Spinal cord (tissue), 10 donors: ENCODE measurements at places on chromosomes 7 and 10. TPM values are rescaled to one million over a fixed set of nuclear protein-coding genes. Genes with fewer than 3 reads are reported as not detected.

The RAMP3 gene
- total RNA-seq = 8.9 TPM

The PIK3CG gene
- total RNA-seq = 3.4 TPM

The UBE2D1 gene
- 12.0 TPM for total RNA-seq

The ELFN1 gene
- total RNA-seq = 8.2 TPM

The MOGAT3 gene
- total RNA-seq = not detected

The CTAGE6 gene
- total RNA-seq = 0.94 TPM

The CHRM2 gene
- 5.3 TPM for total RNA-seq

The SVOPL gene
- 1.2 TPM for total RNA-seq

The RPEL1 gene
- total RNA-seq = 0.11 TPM

- no peak for DNase-seq
Observed at GRCh38 chr10:69346776-69347175, 68.5 kb downstream of the HK1 start.

DNA sequence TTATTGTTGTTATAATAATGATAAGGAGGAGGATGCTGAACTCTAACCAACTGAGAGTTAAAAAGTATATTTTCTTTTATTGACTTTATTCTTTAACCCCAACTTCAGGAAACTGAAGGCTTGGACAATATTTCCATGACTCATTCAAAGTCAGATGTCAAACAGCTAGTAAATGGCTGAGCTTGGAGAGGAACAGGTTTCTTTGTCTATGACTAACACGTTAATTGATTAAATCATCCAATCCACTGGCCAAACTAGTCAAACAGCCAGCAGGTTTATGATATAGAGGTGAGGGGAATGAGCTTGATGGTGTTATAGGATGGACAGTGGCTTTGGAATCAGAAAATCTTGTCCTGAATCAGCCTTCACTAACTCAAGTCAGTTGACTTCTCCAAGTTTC, 119.1 kb upstream of the WDR11 start:
- no peak for DNase-seq

DNA sequence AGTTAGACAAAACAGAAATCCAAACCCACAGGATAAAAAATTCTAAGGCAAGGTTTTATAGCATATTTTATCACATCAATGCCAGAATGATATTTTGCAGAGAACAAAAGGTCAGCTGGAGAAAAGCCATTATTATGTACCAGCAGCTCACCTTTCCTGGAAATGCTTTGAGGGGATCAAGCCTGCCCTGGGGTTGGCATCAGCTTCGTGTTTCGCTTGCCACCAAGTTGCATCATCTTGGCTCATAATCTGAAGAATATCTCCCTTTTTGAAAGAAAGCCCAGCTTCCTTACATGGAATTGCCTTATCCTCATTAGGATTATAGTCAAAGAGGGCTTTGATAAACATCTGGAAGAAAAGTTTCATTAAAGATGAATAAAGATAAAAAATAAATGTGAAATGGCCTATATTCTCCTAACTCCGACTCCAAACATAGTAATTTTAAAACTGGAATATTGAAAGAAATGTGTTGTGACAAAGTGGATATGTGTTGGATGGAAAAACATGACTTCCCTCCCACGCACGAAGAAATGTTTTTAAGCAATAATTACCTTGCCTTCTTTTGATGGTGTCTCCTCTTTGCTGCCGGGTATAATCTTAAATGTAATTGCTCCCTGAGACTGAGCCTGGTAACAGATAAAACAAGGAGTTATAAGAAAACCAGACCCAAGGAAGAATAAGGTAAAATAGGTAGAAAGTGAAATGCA, 121.3 kb upstream of the ODAD2 start:
- no peak for DNase-seq

GRCh38 chr7:25310896-25311295, 82.6 kb upstream of the NPVF start:
- no peak for DNase-seq

GRCh38 chr10:88333248-88333630, 249.9 kb downstream of the RNLS start:
- no peak for DNase-seq

- no peak for DNase-seq
Observed at GRCh38 chr7:47584536-47584895, 2.6 kb upstream of the TNS3 start.

DNA sequence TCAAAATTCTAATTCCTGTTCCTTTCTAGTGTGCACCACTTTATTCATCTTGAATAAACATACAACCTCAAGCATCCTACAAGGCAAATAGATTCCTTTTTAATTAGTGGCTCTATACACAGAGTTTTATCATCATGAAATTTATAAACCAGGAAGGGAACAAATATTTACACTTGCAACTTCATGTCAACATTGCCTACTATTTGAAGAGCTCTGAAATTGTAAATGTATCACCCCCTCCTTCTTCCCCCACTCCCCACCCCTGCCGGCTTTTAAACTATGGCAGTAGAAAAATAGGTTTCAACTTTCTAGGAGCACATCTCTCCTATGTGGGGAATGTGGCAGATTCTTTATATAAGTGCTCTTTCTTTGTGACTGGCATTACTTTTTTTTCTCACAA, 49.6 kb downstream of the KAT6B start:
- DNase-seq = no peak

DNA sequence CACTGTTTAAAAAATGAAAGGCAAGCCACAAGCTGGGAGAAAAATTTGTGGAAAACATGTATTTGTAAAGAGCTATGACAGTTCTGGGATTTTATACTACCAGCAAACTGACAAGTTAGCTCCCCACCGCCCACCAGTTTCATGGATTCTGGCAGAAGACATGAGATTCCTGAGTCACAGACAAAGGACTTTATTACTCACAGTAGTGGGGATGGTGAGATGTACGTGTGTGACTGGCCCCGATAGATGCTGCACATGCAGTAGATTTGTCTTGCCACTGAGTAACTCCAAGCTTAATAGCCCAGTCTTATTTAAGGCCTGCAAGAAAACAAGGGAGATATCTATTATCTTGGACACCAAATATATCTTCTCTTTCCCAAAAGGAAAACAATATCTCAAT, 281.7 kb downstream of the AHR start:
- no peak for DNase-seq

GRCh38 chr10:23479798-23480473, 41.1 kb downstream of the OTUD1 start:
- DNase-seq = no peak

DNA sequence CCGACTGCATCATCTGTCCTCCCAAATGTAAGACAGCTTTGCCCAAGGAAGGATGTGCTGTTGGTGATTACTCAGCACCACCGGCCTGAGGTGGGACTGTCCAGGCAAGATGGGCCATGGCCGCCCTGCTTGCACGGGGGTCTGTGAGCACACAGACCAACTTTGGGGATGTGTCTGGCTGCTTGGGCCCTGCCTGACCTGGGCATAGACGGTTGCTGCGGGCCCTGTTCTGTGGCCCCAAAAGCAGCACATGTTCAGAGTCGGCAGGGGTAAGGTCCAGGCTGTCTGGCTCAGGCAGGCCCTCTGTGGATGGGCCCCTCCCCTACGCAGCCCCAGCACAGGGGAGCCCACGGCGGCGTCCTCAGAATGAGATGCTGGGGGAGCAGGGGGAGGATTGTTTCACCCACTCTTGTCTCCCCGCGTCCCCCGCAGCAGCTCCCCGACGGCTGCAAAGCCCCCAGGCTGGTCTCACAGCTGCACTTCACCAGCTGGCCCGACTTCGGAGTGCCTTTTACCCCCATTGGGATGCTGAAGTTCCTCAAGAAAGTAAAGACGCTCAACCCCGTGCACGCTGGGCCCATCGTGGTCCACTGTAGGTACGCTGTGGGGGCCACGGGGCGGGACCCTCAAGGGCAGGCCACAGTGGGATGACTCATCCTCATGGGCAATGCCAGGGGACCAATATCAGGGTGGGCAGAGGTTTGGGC, 58.4 kb downstream of the MKI67 start:
- no peak for DNase-seq

GRCh38 chr7:7522421-7522820, 13.3 kb downstream of the COL28A1 start:
- DNase-seq = no peak

- DNase-seq = no peak
Observed at GRCh38 chr10:120286280-120286679, 170.7 kb upstream of the PLPP4 start.

DNA sequence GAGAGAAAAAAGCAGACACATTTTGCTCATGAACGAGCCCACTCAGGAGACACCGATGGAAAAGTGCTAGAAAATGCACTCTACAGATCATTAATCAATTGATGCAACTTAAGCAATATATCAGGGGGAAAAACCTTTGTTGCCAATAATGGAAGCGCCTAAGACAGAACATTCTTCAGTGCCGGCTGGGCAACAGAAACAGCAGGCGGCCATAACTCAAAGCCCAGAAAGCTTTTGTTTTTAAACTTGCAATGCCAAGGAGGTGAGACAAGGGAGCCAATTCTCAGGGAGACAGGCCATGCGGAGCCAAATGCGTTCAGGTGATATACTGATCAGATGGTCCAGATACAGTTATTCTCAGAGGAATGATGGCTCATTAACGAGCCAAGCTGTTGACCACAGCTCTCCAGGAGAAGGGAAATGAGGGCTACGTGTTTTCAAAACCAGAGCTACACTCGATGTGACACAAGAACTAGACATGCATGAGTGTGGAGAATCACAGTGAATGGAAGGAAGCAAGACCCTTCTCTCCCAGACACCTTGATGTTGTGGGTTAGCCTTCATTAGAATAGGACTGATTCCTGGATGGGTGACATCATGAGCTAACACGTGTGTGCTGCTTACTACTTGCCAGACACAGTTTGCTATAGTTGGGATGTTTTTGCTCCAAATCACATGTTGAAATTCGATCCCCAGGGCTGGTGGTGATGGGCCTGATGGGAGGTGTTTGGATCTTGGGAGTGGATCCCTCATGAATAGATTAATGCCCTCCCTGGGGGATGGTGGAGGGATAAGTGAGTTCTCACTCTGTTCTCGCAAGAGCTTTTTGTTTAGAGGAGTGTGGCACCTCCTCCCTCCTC, 79.1 kb upstream of the KCNMA1 start:
- DNase-seq = no peak
